ENCODE measurements at places on chromosomes 2 and 18.

DNA sequence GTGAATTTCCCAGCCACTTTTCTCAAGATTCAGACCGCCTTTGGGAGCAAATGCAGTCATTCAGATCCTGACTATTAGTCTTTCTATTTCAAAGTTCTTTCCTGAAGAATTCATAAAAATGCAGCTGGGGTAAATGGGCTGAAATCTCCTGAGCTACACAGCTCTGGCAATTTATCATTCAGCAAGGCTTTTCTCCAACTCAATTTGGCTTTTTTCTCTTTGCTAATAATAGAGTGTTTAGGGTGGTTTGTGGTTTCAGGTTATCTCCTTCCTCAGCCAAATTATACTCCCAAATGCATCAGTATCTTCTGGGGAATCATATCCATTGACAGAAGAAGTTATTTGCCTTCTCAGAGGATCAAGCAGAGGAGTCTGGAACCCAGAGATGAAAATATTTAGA, 282.4 kb upstream of the SLC14A2 start:
- no peak for DNase-seq

DNA sequence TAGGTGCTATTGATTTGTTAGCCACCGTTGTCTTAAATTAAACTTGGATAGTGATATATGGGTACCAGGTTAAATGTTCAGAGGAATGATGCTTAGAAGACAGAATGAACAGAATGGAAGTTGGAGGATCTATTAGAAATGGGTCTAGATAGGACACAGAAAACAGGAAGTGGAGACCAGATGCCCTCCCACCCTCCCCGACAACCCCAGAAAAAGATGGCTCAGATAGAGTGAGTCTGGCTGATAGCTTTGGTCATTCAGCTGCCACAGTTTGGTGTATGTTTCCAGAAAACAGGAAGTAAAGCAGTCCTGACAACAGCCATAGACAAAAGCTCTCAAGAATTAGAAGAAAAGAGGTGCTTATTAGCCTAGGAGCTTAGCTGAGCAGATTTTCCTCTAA, 71.5 kb upstream of the DSG1 start:
- no peak for DNase-seq

GRCh38 chr2:86807468-86808275, 17.0 kb upstream of the CD8A start:
- DNase-seq: no peak

- DNase-seq: no peak
Observed at GRCh38 chr18:49446481-49446880, 14.0 kb downstream of the DYM start.

DNA sequence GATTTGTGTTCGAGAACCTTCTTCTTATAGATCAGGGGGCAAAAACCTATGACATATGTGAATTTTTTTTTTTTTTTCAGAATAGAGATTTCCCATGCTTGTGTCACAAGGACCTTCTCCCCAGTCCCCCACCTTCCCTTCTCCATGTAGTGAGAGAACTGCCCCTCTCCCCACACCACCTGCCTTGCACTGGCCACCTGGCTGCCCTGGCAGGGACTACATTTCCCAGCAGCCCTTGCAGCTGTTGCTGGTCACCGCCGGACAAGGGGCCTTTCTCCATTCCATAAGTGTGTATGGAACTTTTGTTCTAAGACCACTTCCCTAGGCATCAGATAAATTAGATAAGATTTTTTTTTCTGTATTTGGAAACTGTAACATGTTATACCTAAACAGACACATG, 22.2 kb downstream of the MBP start:
- DNase-seq: no peak

DNA sequence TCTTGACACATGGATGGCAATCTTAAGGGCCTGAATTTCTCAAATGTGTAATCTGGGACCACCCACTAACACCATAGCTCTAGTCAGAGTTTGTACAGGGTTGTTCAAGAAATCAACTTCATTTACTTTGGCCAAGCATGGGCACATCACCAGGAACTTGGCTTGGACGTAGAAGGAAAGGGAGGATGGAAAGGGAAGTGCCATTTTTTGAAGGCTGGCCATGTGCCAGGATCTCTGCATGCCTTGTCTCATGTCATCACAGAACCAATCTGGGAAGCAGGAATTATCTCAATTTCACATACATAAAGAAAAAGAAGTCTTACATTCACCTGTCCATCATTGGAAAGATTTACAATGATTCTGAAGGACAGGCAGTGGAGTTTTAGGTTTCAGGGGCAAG, 128.1 kb downstream of the ANTXR1 start:
- no peak for DNase-seq

GRCh38 chr2:85302121-85302520, 25.7 kb downstream of the TGOLN2 start:
- no peak for DNase-seq

GRCh38 chr2:1572638-1573037, 159.4 kb downstream of the TPO start:
- no peak for DNase-seq
